ENCODE measurements at places on chromosomes 16 and 17.

- DNase-seq = no peak
These were observed 236.8 kb upstream of the CA10 start for GRCh38 chr17:52395308-52395707.

DNA sequence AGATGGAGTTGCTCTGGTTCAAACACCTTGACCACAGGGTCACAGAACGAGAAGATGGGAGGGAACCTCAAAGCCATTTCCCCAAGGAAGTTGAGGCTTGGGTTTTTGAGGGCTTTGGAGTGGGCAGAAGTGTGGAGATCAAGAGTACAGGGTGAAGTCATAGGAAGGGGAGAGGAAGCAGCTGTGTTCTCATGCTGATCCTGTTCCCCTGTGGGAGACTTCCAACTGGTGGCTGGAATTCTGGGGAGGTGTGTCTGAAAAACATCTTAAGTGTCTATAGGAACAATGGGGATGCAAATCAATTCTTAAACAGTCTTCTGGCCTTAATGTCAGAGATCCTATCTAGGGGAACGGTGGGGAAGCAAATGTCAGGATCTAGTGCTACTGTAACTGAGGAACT lies 38.8 kb upstream of the HSBP1 start:
- no peak for DNase-seq

DNA sequence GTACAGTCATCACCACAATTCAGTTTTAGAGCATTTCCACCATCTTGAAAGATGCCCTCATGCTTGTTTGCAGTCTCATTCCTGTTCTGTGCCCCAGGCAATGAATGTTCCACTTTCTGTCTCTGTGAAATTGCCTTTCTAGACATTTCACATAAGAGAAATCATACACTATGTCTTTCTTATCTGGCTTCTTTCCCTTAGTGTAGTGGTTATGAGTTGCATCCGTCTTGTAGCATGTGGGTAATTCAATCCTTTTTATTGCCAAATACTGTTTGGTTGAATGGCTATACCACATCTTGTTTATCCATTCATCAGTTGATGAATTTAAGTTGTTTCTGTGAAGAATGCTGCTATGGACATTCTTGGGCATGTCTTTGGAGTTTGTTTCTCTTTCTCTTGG lies 132.5 kb upstream of the PLCG2 start:
- no peak for DNase-seq

DNA sequence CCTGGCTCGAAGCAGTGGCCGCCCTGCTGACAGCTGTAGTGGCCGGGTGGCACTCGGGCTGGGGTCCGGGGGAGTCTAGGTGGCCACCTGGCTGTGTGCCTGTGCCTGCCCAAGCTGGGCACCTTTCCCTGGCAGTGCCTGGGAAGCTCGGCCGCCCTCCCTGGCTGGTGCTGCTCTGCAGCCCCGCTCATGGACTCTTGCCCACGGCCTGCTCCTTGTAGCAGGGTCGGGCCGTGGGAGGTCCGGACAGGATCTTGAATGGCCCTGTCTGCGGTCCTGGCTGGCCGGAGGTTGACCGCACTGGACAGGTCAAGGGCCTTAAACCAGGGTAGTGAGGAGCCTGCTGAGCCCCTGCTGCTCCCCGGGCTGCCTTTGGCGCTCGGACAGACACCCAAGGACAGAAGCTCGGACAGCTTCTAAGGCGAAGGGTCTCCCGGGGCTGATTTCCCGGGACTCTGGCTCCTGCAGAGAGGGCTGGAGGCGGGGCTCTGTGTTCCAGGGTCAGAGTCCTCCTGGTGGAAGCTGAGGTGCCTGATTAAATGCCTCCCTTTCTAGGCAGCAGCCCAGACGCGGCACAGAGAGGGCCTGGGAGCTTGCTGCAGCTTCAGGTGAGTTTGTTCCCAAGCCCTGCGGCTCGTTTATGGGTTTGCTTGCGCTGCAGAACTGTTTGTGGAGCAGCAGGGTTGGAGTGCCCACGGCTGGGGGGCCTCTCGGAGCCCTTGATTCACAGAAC lies 6.0 kb downstream of the CAPN15 start:
- no peak for DNase-seq

GRCh38 chr16:73882033-73882432 lies 414.6 kb upstream of the PSMD7 start:
- DNase-seq = no peak

GRCh38 chr16:3607161-3607560 lies 4.2 kb downstream of the SLX4 start:
- DNase-seq = no peak

- DNase-seq = no peak
These were observed 7.4 kb downstream of the GIP start for GRCh38 chr17:48960834-48961515.

GRCh38 chr17:32187271-32187670 lies 45.0 kb downstream of the RHOT1 start:
- DNase-seq = no peak

- no peak for DNase-seq
These were observed at the start of gene DNAH2 for GRCh38 chr17:7716901-7717755. TSS of gene DNAH2 (plus strand) at chr17:7717744. CDS start at chr17:7719735, 1,991 bp downstream.

DNA sequence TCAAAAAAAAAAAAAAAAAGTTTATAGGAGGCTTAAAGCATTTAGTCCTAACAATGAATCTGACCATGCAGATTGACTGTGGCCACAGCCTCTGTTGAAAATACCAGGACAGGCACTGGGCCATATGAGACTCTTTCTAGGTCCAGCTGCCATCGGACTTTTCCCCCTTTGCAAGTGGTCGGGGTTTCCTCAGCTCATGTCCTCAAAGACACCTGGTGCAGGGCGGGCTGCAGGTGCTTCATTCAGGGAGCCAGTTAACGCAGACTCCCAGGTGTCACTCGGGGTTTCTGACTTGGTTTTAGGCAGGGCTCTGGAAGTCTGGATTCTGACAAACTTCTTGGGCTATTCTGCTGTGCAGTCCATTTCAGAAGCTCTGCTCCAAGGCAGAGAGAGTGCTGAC lies 20.9 kb downstream of the ELAC2 start:
- DNase-seq = no peak

DNA sequence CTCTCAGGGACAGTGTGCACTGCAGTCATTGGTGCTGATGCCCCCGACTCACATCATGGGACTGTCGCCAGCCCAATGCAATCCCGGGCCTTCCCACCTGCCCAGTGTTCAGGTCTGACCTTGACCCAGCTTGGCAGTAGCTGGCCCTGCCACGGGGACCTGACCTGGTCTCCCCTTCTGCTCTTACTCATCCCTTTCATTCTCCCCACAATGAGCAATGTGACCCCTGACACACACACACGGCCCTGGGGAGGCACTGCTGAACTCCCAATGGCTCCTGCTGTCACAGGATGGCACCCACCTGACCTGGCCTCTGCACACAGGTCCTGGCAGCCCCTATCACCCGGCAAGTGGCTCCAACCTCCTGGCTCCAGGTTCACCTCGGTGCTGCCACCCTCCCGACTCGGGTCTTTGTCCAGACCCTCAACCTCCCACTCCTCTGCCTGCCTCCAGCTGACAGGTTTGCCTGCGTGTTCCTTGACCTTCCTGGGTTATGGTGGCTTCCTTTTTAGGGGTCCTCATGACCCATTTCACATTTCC lies 6.6 kb downstream of the CD300C start:
- no peak for DNase-seq

DNA sequence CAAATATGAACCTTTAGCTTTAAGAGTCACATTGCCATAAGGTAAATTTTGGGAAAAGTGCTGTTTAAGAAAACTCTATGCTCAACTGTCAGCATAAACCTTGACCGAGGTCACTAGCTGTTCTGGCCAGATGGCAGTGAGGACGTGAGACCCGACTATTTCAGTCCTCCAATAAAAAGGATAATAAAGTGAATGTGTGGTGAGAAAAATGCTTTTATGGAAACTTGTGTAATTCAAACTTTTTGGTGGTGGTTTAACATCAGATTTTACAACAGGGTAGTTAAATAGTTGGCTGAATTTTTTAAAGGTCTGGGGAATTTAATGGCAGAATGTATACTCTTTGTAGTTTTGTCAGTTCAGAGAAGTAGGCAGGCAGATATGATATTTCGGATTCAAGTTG lies 391.1 kb downstream of the PMP22 start:
- no peak for DNase-seq

DNA sequence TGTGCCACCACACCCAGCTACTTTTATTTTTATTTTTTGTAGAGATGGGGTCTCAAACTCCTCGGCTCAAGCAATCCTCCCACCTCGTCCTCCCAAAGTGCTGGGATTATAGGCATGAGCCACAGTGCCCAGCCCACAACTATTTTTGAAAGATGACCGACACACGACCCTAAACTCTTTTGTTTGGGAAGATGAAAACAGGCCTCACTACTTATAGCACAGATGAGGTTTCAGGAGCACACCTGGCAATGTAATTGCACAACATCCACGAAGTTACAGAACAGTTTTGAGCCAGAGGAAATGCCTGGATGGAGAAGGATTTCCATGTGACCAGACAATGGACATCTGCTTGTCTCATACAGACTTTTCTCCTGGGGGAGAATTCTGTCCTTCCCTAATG lies 43.4 kb upstream of the PRSS54 start:
- no peak for DNase-seq

DNA sequence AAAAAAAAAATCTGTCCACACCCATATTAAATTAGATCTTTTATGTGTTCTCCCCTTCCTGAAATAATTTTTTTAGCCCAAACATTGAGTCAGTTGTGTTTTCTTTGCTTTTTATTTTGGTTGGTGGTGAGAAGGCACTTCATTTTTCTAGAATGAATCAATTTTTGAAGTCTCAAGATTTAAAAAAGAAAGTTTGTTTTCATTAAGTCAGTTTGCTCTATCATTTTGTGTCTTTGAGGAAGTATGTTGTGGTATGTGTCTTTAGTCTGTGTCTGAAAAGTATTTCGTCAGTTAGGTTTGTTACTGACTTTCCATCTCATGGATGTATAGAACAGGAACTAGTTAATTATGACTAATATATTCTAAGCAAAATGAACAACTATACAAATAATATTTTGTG lies 3.8 kb downstream of the IGF2BP1 start:
- no peak for DNase-seq

DNA sequence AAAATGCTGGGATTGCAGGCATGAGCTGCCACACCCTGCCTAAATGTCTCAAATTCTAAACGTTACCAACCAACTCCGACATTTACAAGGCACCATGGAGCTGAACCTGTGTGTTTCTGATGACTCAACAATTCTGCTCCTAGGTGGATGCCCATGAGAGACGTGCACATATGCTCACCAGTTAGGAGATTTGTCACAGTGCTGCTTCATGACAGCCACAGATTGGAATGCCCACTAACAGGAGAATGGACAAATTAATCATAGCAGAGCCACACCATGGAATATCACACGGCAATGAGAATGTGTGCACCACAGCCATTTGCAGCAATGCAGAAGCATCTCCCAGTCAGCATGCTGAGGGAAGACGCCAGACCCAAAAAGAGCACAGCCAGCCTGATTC lies 8.0 kb upstream of the KCNG4 start:
- DNase-seq = no peak

DNA sequence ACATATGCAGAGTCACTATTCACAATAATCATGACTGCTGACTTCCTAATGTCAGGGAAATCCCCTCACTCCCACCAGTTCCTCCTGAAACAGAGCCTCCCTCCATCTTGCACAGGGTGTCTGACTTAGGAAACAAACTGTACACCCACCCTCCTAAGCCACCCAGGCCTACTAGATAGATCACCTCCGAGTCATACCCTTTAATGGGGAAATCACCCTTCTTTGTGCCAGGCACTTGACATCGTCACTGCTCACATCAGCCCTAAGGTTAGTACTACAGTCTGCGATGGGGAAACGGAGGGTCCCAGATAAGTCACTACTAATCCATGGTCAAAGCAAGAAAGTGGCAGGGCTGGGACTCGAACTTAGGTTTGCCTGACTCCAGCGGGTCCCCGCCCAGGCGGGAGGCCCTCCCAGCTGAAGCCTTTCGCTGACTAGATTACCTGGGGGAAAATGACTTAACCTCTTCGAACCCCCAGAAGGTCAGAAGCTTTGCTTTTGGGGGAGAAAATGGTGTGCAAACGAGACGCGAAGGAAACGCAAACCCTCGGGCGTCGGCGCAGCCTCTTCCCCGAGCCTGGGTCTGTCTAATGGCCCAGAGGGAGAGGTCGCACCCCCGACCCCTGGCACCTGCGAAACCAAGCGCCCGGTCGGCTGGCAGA lies 3.4 kb upstream of the MLLT6 start:
- peak; percentile 61 for DNase-seq

- no peak for DNase-seq
These were observed 189.4 kb downstream of the WWOX start for GRCh38 chr16:78288888-78289287.

DNA sequence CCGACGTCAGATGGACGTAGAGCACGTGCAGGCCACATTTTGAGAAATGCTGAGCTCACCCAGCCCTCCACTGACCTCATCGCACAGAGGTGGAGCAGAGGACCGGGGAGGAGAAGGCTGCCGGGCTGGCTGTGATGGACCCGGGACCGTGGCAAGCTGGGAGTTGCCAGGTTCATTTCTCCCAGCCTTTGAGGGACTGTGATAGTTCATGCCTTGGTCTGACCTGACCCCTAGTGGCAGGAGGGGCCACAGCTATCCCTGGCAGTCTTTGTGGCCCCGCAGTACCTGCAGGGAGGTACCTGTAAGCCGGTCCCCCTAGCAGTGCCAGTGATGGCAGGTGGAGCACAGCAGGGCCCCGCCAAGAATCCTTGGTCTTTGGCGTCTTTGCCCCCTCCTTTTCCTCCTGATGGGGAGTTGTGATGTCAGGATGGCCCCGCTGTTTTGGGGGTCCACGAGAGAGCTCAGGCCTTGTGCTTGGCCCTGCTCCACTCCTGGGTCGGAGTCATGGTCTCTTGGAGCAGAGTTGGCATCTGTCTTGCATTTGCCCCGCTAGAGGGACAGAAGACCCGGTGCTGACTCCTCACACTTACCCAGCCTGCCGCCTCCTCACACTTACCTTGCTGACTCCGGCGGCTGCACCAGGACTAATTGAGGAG lies 50.4 kb downstream of the OR1D5 start:
- peak; percentile 45 for DNase-seq

GRCh38 chr17:51419476-51419875 lies 159.1 kb downstream of the UTP18 start:
- DNase-seq = no peak

GRCh38 chr17:17424552-17424951 lies 52.2 kb upstream of the MED9 start:
- DNase-seq = no peak
